ENCODE measurements at places on chromosomes 2 and 18. TPM values are rescaled to one million over a fixed set of nuclear protein-coding genes. Genes with fewer than 3 reads are reported as not detected.

DNA sequence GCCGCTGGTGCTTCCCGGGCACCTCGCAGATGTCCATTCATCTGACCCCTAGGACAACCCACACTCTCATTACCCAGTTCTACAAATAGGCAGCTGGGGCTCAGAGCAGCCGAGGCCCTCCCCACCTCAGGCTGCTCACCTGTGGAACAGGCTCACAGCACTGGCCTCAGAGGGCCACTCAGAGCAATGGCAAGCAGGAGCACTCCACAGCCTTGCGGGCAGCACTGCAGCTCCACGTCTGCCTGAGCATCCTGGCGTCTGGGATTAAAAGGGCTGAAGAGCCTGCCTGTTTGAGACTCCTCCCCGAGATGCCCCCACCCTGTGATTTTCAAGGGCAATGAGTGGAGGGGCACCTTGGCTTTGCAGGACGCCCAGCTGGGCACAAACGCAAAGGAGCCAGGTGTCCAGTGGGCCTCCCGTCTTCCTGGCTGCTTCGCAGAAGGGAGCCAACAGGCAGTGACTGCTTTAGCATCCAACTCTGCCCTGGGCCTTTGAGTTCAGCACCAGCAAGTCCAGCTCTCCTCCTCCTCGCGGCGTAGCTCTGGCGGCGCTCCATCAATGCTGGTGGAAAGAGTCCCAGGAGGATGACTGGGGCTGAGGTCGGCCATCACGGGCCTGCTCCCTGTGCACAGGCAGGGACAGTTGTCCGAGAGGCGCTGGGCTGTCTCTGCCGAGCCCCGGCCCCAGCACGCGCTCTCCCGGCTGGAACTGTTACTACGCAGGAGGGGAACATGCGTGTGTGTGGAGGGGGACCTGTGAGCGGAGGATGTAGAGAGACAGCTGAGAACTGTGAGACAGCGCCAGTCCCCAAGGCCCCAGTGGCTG lies 297.2 kb downstream of the NDUFA10 start:
- peak; percentile 13 for DNase-seq

GRCh38 chr2:136171223-136171622 lies 53.3 kb upstream of the CXCR4 start:
- DNase-seq: no peak

Gene RESP18
- not detected for total RNA-seq

Gene DSG4
- not detected for total RNA-seq

- DNase-seq: no peak
These were observed 6.9 kb downstream of the CD8A start for GRCh38 chr2:86783615-86784339.

DNA sequence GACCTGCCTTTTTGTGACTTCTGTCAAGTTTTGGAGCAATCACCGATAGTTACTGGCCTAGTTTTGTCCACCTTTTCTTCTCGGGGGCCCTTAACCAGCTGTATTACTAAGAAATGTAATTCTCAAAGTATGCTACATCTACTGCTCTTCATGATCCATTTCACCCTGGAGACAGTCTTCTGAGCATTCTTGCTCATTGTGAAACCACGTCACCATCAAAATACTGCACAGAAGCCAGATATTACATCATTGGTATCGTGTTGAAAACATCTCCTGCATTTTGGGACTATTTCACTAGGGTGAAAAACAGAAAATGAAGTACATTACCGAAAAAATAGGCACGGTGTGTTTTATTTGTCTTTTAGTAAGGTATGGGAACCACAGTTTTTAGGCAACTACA lies 11.7 kb downstream of the LYPD6B start:
- DNase-seq: no peak

GRCh38 chr2:141927536-141927935 lies 203.3 kb downstream of the LRP1B start:
- DNase-seq: no peak

DNA sequence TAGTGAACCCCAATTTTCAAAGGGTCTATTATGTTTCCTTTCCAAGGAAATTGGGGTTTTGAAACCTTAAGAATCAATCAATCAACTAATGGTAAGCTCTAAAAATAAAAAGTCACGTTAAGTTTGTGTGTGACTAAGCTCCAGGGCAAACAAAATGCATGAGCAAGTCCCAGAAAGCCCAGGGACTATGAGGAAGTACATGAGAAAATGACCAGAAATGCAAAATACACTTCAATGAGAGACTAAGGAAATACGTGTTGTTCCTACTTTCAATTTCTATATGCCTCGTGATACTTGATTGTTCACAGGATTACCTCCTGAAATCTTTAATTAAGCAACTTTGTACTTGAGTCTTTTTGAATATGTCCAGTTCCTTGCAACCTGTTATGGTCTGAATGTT lies 684.4 kb upstream of the SYT4 start:
- DNase-seq: no peak

DNA sequence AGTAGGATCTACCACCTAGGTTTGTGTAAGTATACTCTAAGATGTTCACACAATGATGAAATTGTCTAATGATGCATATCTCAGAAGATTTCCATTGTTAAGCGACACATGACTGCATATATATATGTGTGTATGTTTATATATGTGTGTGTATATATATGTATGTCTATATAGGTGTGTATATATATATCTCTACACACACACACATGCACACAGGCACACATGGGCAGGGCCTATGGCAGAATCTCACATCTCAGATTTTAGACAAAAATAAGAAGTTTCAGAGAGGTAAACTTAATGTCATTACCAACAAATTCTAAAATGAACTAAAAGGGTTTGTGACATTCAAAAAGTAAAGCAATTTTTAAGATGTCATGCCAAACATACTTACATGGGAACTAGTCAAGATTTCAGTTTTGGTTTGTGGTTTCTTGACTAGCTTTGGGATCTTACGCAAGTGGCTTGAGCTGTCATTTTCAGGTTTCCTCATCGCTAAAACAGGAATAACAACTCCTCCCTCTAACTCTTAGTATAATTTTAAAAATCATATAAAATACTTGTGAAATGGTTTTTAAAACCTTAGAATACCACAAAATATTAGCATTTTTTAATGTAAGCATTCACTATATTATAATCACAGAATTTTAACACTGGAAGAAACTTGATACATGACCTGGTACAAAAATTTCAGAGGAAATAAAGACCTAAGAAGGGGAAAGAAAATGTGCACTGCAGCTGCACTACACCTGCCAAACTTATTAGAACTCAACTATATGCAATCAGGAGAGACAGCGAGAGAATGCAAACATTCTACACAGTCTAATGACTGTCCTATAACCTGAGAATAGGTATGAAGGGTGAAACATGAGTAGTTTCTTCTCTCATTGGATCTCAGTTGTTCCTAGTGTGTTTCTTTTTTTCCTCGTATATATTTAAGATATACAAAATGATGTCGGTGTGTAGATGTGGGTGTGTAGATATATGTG lies 75.7 kb downstream of the TTC21B start:
- no peak for DNase-seq

- no peak for DNase-seq
These were observed 98.2 kb upstream of the NPAS2 start for GRCh38 chr2:100721693-100722092.

Gene VSNL1
- 4.2 TPM for total RNA-seq

DNA sequence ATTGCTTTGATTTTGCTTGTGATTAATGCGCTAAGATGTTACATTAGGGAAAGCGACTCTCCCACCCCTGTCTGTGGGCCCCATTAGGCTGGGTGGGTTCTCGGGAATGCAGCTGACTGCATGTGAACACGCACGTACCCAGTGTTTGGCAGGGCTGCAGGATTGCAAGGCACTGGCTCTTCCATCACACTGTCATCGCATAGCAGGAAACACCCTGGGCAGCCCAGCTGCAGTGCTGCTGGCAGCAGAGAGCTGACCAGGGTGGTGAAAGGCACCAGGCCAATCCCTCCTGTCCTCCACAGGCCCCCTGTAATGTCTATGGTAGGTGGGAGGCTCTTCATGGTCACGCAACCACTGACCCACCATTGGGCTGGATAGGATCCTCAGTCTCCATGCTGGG lies 34.4 kb upstream of the FZD7 start:
- no peak for DNase-seq

DNA sequence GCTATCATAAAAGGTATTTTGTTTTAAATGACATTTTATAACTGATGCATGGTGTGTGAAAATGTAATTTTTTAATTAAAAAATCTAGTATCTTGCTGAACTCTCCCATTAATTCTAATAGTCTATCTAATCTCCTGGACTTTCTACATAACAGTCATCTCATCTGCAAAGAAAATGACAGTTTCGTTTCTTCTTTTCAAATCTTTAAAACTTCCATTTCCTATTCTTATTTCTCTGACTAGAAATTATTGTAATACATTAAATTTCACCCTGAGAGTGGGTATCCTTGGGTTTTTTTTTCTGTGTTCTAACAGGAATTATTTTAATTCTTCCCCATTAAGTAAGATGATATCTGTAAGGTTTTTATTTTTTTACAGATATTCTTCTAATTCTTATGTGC lies 120.1 kb downstream of the KCNF1 start:
- no peak for DNase-seq

Gene DNAJC5G
- total RNA-seq: not detected

DNA sequence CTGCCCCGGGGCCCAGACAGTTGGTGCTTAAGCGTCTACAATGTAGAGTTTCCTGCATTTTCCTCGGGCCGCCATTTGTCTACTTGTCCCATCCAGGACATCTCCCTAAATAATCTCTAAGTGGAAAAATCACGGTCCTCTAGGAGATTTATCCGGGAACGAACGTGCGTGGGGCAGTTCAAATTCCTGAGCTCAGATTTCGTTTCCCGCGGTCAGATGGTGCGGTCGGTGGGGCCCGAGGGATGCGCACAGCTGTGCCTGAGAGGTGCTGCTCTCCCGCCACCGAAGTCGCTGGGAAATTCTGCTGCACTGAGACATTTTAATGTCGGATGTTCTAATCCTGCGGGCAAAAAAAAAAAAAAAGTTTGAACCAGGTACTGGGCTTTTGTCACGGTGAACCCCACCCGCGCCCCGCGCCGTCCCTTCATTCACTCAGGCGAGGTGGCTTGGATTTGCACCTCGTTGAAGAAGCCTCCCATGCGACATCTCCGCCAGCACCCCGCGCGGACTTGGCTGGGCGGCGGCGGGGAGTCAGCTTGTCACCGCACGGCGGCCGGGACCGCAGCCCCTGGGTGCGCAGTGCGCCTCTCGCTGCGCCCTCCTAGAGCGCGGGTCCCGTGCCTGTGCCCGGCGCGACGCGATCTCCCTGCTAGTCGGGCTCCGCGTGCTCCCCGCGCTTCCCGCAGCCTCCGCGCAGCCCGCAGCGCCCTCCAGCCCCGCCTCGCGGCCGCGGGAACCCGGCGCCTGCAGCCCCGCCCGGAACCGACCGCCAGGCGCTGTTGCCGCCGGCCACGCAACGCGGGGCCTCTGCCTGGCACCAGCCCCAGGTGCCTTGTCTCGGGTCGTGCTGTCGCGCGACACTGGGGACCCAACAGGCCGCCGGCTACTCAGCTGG lies 191.9 kb upstream of the TCF4 start:
- DNase-seq: peak; percentile 26

DNA sequence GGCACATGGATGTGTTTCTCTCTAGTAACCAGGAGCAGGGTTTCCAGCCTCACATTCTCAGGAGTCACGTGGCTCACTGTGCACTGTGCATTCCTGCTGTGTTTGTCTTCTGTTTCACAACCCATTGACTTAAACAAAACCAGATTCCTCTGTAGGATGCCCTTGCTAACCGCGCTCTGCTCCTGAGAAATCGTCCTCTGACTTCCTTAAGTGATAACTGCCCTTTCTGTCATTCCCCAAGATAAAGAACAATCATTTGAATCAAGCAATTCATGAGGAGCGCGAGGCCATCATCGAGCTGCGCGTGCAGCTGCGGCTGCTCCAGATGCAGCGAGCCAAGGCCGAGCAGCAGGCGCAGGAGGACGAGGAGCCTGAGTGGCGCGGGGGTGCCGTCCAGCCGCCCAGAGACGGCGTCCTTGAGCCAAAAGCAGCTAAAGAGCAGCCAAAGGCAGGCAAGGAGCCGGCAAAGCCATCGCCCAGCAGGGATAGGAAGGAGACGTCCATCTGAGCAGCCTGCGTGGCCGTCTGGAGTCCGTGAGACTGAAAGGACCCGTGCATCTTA lies 60.2 kb downstream of the RALBP1 start:
- no peak for DNase-seq

GRCh38 chr18:4797002-4797685 lies 342.0 kb upstream of the DLGAP1 start:
- DNase-seq: no peak

Gene TMEM17
- 2.3 TPM for total RNA-seq

DNA sequence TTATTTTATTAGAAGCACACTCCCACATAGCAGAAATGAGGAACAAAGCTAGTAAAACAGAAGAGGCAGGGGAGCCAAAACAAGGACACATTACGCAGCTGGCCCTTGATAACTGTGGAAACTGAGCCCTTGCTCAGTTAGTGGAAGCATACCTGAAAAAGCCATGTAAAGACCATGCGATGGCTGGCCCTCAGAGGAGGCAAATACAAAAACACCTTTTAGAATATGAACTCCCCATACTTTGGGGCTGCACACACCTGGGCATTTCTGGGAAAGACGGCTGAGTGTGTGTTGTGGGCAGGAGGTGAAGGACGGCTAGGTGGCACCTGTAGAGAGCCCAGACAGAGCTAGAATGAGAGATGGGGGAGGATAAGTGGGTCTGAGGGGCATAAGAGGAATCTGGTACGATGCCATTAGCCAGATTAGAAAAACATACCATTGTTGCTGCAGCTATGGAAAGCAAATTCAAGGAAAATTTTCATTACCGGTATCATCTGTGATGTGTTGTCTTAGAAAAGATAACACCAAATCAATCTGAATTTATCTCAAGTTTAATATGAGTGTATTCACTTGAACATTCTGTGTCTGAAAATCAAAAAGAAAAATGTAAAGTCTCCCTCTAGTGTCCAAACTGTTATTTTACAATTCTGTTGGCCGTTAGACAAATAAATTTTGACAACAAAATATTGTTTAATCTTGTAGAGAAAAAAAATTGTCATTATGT lies 45.2 kb upstream of the SULT1C3 start:
- no peak for DNase-seq

DNA sequence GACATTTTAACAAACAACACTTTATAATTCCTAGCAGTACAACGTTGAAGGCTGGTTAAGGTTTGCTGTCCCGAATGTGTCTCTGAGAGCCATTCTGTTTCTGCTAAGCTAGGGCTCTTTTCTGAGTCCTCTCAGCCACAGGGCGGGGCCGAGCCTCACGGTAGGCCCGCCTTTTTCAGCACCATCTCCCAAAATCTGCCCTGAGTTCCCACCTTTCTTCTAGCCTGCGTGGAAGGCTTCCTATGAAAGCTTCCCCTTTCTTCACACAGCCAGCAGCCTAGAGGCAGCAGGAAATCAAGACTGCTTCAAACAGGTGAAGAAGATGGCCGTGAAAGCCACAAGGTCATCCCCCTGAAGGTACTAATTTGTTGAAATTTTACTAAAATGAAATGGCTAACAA lies 255.5 kb downstream of the CDH2 start:
- no peak for DNase-seq

Gene CREG2
- not detected for total RNA-seq

DNA sequence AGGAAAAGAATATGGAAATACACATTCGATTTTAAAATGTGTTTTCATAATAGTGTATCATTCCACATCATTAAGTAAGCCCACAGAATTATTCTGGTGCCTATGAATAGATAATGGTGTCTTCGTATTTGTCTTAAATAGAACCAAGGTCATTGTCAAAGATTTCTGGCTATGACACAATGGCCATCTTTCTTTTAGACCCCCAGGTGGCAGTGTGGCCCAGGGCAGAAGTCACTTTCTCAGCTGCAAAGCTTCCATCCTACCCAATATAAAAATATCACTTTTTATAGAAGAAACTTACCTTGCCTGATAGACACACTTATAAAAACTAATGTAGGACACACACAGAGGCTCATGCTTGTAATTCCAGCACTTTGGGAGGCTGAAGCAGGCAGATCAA lies 57.5 kb downstream of the ZRANB3 start:
- peak; percentile 19 for DNase-seq

GRCh38 chr18:11066038-11066437 lies 83.3 kb downstream of the PIEZO2 start:
- no peak for DNase-seq
